ENCODE measurements at places on chromosomes 1 and 21.

DNA sequence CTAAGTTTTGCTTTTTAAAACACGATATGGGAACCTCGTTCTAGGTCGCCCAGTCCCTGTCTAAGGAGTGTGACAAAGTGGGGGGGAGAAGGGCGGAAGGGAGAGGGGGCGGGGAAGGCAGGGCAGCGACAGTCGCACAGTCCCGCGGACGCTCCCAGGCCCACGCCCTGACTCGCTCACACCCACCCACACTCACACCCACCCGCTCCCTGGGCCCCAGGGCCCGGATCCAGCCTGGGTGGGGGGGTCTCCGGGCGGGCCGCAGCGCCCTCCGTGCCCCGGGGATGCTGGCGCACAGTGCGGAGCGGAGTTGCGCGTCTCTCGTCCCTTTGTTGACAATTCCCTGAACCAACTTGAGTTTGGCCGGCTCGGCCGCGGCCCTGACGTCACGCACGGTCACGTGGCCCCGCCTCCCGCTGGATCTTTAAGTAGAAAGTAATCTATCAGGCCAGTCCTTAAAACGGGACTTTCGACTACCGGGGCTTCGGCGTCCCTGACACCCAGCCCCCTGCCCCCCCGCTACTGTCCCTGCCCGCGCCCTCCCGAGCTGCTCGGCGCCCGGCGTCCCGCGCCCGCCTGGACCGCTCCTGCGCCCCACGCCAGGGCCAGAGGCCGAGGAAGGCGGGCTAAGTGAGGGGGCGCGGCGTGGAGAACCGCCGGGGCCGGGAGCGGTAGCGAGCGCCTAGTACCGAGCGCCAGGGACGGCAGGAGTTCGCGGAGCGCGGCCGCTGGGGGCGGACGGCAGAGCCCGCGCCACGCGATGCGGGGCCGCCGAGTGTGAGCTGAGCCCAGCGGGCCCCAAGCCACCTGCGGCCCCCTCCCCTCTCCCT lies at the start of gene FOXD3:
Gene FOXD3 (plus strand): TSS at position 454 of the 830 bp plus-strand sequence. CDS start 492 bp downstream, outside the sequence.
- peak; percentile 75 for DNase-seq

- no peak for DNase-seq
These were observed 49.3 kb downstream of the DENND1B start for GRCh38 chr1:197725976-197726375.

DNA sequence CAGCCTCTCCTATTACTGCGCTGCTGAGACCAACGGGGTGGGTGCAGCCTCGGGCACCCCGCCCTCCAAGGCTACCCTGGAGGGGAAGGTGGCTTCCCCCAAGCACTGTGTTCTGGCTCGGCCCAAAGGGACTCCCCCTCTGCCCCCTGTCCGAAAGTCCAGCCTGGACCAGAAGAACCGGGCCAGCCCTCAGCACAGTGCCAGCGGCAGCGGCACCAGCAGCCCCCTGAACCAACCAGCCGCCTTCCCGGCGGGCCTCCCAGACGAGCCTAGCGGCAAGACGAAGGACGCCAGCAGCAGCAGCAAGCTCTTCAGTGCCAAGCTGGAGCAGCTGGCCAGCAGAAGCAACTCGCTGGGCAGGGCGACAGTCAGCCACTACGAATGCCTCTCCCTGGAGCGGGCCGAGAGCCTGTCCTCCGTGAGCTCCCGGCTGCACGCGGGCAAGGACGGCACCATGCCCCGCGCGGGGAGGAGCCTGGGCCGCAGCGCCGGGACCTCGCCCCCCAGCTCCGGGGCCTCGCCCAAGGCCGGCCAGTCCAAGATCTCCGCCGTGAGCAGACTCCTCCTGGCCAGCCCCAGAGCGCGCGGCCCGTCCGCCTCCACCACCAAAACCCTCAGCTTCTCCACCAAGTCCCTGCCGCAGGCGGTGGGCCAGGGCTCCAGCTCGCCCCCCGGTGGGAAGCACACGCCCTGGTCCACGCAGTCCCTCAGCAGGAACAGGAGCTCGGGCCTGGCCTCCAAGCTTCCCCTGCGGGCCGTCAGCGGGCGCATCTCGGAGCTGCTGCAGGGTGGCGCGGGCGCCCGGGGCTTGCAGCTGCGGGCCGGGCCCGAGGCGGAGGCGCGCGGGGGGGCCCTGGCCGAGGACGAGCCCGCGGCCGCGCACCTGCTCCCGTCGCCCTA lies 533.1 kb downstream of the KIF26B start:
- no peak for DNase-seq

DNA sequence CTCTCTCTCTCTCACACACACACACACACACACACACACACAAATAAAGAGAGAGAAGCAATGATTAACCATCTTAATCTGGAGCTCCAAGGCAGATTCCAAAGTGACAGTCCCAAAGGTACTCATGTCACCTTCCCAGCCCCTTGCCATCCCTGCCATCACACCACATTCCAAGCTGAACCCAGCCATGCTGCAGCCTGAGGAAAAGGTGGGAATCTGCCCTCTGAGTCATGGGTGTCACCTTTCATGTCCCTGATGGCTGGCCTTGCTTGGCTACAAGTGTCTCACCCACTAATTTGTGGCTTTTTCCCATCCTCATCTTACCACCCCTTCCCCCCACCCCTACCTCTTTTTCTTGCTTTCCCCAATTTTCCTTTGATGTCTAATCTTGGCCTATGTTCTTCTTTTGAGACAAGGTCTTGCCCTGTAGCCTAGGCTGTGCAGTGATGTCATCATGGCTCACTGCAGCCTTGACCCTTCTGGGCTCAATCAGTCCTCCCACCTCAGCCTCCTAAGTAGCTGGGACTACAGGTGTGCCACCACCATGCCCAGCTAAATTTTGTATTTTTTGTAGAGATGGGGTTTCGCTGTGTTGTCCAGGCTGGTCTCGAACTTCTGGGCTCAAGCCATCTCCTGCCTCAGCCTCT lies 3.2 kb downstream of the ANXA9 start:
- no peak for DNase-seq

GRCh38 chr21:45126204-45126626 lies 51.8 kb downstream of the ADARB1 start:
- no peak for DNase-seq

Data from femur (tissue), 1 donor.